Stimulated activated CD8-positive, alpha-beta memory T cell treated with anti-CD3 and anti-CD28 coated beads, Interleukin-4, amount 100 ng/mL, for 1 hour (primary cell): ENCODE measurements at places on chromosomes 16 and 17.
A peak's percentile ranks its signal among the peaks of the same experiment; 100 is the strongest.

DNA sequence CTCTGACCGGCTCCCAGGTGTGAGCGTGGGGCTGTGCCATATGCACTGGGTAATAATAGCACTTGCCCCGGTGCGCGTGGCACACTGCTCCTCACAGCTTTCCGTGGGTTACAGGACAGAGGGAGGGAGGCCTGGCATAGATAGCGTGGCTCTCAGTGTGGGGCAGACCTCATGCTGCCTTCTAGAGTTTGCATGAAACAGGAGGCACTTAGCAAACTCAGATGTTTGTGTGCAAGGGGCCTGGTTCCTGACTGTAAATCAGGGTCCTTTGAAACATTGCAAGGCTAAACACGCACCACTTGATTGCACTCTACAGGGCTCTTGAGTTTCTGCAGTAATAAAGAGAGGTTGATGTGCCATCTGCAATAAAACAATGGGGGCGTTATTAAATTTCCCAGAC, 101.7 kb downstream of the RPTOR start:
- DNase-seq = no peak

- DNase-seq = no peak
Observed at GRCh38 chr16:14486520-14487303, 143.3 kb downstream of the PARN start.

GRCh38 chr16:787321-787966, 737 bp downstream of the RPUSD1 start:
- DNase-seq = no peak

GRCh38 chr17:79930062-79930876, 91.0 kb upstream of the CBX4 start:
- DNase-seq = no peak

GRCh38 chr17:61400066-61400716, 548 bp downstream of the TBX2 start:
- DNase-seq = no peak

DNA sequence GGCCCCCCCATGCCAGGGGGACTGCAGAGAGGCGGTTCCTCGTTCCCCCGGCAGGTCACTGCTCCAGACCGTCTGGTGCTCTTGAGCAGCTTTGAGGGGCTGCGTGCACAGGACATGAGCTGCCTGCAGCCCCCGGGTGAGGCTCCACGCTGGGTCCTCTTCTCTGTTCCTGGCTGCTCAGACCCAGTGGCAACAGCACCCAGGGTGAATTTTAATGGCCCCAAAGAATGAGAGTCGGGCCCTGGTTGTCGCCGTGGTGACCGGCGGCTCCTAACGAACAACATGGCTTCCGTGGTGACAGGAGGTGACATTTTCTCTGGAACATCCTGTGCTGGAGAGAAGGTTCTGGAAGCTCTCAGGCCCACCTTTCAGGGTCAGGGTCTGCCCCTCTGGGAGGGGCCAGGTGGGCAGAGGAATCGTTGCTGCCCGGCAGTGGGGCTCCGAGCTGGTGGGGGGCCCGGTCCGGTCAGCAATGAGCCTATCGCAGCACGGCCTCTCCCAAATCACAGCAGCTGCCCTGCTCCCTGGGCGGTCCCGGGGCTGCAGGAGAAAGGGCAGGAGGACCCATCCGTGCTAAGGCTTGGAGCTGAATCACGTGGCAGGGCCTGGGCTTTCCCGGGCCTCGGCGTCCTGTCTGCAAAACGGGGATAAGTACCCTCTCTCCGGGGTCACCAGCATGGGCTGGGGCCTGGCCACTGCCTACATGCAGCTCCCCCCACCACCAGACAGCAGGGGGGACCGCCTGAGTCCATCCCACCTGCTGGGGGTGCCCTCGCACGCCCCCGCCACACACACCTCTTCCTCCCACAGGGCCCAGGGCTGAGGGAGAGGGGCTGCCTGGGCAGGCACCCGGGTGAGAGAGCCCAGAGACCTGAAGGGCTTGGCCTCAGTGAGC, 3.4 kb upstream of the C1QTNF8 start:
- no peak for DNase-seq

GRCh38 chr17:63780507-63780906, 6.5 kb downstream of the DDX42 start:
- DNase-seq = no peak

DNA sequence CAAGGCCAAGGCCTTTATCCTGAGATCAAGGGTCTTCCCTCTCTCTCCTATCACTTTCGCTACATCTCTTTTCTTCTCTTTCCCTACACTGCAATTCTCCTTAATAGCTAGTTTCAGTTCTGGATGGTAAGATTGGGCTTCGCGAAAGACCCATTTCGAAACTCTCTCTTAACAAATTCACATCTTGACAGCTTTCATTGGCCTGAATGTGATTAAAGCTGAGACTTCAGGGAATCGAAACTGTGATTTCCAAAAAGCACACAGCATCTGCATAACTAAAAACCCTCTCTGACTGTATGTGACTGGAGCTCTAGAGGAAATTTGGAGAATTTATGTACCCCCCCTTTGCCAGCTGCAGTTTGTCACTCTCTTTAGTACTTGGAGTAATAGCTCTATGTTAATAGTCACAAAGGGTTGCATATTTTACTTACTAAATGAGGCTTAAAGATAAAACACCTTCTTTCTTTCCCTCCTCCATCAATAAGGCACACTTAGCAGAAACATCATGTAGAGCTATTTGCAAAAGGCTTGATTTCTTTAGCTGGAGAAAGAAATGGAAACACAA, 105.3 kb upstream of the FAM20A start:
- DNase-seq = no peak

GRCh38 chr16:27264151-27264550, 4.4 kb downstream of the NSMCE1 start:
- DNase-seq = no peak

GRCh38 chr17:6047966-6048365, 22.2 kb upstream of the WSCD1 start:
- DNase-seq = no peak

GRCh38 chr16:3458278-3458851, 14.9 kb downstream of the NAA60 start:
- DNase-seq = no peak

DNA sequence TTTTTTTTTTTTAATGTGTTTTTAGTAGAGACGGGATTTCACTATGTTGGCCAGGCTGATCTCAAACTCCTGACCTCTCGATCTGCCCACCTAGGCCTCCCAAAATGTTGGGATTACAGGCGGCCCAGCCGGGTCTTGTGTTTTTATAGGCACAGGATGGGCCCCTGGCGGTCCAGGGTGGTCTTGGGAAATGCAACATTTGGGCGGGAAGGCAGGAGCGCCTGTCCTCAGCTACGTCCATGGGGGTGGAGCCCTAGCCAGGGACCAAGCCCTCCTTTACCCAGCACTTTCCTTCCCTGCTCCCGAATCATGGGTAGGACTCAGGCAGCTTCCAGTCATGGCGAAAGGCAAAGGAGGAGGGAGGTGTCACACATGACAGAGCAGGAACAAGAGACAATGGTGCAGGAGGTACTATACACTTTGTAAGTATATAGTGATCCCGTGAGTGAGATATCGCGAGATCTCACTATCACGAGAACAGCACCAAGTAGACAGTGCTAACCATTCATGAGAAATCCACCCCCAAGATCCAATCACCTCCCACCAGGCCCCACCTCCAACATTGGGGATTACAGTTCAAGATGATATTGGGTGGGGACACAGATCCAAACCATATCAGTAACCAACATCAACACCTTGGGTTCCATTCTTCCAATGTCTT, 226.7 kb upstream of the WSCD1 start:
- DNase-seq = no peak

- peak; percentile 50 for DNase-seq
Observed at GRCh38 chr17:42679492-42680330, 1.9 kb downstream of the CCR10 start.

GRCh38 chr16:49464093-49464492, 90.5 kb downstream of the C16orf78 start:
- no peak for DNase-seq

DNA sequence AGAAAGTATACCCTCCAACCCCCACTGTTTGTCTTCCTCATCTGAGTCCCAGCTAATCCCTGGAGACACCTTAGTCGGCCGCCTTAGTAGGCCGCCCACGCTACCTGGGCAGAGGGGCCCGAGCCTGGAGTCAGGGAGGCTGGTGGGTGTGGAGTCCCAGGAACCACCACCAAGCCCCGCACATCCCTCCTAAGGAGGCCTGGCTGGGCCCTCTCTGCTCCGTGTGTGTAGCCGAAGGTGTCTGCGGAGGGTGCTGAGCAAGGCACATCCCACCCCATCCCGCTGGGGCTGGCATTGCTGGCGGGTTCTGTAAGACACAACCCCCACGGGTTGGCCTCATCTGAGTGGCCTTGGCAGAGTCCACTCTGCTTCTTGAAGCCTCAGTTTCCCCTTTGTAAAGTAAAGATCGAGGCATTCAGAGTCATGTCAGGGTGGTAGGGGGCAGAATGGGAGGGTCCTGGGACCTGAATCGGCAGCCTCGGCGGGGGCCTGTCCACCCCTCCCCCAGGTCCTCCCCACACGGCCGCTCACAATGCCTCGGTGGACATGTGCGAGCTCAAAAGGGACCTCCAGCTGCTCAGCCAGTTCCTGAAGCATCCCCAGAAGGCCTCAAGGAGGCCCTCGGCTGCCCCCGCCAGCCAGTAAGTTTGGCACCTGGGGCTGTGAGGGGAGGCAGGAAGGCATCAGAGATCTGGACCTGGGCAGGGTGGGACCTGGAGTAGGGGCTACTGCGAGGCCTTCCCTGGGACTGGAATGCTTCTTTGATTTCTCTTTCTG, 15.2 kb upstream of the ADGRG3 start:
- DNase-seq = no peak

GRCh38 chr17:17922070-17922614, 50.1 kb downstream of the TOM1L2 start:
- DNase-seq = no peak

GRCh38 chr16:47197536-47198179, 53.9 kb upstream of the NETO2 start:
- DNase-seq = no peak

DNA sequence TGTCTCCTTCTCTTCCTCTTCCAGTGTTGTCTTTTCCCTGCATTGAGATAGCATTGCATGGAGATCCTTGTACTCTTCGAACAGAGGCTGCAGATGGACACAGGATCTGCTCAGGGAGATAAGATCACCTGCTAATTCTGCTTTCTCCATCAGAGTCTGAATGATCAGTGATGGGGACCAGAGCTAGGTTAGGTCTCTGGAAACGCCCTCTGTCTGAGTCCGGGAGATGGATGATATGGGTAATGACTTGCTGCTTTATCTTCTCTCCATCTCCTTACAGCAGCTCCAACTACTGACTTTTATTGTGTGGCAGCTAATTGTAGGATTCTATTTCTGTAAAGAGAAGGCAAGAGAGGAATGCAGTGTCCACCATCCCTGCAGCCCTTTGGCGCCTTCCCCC, 435.6 kb downstream of the WWOX start:
- DNase-seq = no peak

GRCh38 chr16:66898207-66898606, 17.9 kb downstream of the PDP2 start:
- DNase-seq = no peak

- no peak for DNase-seq
Observed at GRCh38 chr17:11922638-11923037, 74.6 kb downstream of the ZNF18 start.

DNA sequence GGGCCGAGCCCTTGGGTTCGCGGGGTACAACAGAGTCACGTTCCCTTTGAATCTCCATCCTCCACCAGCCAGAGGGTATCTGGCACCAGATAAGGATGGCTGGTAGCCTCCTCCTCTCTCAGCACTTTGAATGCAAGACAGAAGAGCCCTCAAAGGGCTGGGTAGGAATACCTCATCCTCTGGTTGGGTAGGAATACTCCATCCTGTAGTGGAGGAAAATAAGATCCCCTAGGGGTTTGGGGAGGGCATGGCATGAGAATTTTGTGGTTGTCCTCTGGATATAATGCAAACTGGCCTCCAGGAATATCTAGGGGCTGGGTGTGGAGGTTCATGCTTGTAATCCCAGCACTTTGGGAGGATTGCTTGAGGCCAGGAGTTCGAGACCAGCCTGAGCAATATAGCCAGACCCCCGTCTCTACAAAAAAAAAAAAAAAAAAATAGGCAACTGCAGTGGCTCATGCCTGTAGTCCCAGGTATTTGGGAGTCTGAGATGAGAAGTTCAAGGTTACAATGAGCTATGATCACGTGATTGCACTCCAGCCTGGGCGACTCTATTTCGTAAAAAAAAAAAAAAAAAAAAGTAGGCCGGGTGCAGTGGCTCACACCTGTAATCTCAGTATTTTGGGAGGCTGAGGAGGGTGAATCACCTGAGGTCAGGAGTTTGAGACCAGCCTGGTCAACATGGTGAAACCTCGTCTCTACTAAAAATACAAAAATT, 2.7 kb downstream of the IGFBP4 start:
- no peak for DNase-seq

- no peak for DNase-seq
Observed at GRCh38 chr17:61294777-61295176, 104.9 kb upstream of the TBX2 start.

GRCh38 chr17:60573236-60574051, 26.5 kb upstream of the PPM1D start:
- no peak for DNase-seq

DNA sequence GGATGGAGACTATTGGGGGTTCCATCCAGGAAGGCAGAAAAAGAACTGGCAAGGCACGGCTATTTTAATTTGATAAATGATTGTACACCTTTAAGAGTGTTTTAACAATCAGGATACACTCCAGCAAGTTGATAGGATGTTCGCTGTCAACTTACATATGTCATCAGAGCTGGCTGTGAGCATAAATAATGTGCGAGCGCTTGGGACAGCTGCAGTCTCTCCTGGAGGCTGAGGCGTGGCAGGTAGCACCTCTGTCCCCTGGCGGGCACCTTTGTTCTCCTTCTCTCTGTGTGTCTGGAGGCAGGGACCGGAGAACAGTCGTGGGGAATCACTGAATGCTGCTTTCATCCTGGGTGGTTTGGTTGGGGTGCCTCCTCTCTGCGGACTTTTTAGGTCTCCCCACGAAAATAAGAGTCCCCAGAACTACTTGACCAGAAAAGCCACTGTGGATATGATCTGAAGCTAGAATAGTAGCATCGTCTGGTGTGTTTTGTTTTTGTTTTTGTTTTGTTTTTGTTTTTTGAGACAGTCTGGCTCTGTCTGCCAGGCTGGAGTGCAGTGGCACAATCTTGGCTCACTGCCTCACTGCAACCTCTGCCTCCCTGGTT, 9.4 kb downstream of the BAHCC1 start:
- DNase-seq = no peak

- DNase-seq = no peak
Observed at GRCh38 chr16:53091466-53092211, 36.8 kb downstream of the CHD9 start.

DNA sequence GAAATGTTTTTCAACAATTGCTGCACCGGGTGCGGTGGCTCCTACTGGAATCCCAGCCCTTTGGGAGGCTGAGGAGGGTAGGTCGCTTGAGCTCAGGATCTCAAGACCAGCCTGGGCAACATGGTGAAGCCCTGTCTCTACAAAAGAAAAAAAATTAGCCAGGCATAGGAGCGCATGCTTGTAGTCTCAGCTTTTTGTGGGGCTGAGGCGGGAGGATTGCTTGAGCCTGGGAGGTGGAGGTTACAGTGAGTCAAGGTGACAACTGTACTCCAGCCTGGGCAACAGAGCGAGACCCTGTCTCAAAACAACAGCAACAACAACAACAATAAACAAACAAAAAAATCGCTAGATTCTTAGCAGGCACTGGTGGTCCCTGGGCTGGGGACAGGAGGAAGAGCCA, 28.5 kb downstream of the IL21R start:
- no peak for DNase-seq
